ENCODE measurements at places on chromosomes 5 and 9.
A peak's percentile ranks its signal among the peaks of the same experiment; 100 is the strongest.

GRCh38 chr5:109299557-109299956, 110.2 kb downstream of the PJA2 start:
- DNase-seq: no peak

DNA sequence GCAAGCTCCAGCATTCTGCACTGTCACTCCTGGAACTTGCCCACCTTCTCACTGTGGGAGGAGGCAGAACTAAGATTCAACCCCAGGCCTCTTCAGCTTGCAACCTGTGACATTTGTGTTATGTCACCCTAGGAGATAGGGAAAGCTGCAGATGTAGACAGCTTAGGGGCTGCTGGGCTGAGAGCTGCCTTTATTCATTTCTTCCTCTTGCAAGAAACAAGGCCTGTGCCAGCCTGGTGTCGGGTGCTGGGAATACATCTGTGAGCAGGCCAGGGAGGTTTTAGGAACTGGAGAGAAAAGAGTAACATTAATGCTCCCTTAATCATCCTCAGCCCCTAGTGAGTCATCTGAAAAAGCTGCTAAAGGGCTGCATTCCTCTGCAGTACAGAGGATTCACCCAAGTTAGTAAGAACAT, 101.8 kb downstream of the FGF18 start:
- peak; percentile 66 for DNase-seq

DNA sequence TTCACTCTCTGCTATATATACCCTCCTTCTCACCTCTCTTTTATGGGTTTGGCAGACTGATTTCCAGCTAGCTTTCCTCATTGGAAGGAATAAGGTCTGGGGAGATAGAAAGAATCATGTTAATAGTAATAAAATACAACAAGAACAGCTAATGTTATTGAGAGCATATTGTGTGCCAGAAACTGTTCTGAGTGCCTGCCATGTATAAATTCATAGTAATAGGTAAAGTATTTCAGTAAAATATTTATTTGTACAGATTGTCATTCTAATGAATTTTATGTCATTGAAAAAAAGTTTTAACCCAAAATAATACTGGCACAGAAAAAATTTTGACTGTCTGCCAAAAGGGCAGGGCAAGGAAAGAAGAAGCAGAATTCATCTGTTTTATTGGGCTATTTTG, 834.9 kb upstream of the ZNF608 start:
- no peak for DNase-seq

DNA sequence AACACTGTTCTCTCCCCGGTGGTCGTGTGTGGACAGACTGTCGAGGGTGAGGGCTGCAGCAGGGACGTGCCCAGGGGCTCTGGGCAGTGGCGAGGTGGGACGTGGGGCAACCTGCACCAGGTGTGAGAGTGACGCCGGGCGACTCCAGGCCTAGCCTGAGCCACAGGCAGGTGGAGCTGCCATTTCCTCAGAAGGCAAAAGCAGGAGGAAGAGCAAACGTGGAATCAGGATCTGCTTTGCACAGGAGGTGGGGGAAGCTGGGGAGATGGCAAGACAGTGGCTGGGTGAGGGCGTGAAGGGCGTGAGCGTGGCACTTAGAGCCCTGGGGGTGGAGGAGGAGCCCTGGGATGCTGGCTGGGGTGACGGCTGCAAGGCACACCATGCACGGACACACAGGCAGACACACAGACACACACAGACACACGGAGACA, 39.6 kb upstream of the NSMF start:
- no peak for DNase-seq

- peak; percentile 10 for DNase-seq
Measured at GRCh38 chr5:126658561-126658960, 57.8 kb downstream of the PHAX start.

GRCh38 chr9:129213551-129213950, 35.5 kb upstream of the IER5L start:
- no peak for DNase-seq

- no peak for DNase-seq
Measured at GRCh38 chr5:120162321-120162720, 301.8 kb upstream of the PRR16 start.

- DNase-seq: no peak
Measured at GRCh38 chr5:125200866-125201373, 454.5 kb upstream of the ZNF608 start.

GRCh38 chr5:84017523-84018172, 297.0 kb upstream of the HAPLN1 start:
- no peak for DNase-seq

GRCh38 chr5:97844797-97845196, 661.8 kb upstream of the RIOK2 start:
- no peak for DNase-seq

GRCh38 chr9:126125177-126125576, 201.5 kb upstream of the MVB12B start:
- peak; percentile 2 for DNase-seq

DNA sequence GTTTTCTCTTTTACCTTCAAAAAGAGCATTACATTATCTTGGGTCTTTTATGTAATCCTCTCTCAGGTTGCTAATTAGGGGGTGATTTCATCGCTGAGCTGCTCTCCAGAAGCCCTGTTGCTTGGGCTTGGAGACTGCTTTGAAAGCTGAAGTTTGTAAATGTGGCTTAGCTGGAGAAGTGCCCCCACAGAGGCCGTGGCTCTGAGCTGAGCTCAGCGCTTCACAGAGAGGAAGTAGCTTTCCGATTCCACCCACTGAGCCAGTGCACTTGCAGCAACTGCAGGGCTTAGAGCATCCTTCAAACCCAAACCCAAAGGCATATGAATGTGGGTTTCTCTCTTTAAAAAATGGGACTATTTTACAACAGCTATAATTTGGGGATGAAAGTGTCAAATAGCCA, 13.7 kb upstream of the NXNL2 start:
- DNase-seq: no peak

GRCh38 chr5:154795235-154795596, 40.0 kb downstream of the LARP1 start:
- no peak for DNase-seq

GRCh38 chr9:86754581-86755560, 192.4 kb downstream of the GAS1 start:
- no peak for DNase-seq

GRCh38 chr9:70159630-70160029, 99.1 kb upstream of the SMC5 start:
- DNase-seq: no peak

DNA sequence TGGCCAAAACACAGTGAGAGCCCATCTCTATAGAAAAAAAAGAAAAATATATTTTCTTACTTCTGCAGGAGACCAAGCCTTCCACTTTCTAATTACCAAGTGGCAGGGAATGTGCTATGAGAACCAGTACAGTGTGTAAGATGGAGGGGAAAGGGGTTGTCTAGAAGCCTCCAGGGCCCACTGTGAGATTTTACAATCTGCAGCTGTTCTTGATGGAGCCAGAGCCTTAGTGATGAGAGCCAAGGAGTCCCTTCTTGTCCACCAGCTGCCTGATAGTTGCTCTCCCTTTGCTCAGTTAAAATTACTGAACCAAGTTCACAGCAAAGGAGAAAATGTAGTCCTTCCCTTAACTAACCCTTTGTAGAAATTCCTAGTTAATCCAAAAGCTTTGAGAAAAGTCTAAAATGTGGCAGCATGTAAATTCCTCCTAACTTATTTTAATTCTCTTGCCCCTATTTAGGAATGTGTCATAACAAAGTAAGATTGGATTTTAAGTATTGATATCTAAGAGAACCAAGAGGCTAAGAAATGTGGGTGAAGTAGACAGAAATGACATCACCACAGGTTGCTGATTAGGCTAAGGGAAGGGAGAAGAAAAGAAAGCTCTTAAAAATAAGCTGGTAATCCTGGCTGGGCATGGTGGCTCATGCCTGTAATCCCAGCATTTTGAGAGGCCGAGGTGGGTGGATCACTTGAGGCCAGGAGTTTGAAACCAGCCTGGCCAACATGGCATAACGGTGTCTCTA, 19.3 kb downstream of the SRP19 start:
- DNase-seq: no peak

GRCh38 chr5:33701251-33701650, 190.5 kb downstream of the ADAMTS12 start:
- no peak for DNase-seq

GRCh38 chr5:158051036-158051435, 192.1 kb upstream of the CLINT1 start:
- DNase-seq: no peak

GRCh38 chr5:35821513-35821912, 35.2 kb upstream of the IL7R start:
- no peak for DNase-seq

DNA sequence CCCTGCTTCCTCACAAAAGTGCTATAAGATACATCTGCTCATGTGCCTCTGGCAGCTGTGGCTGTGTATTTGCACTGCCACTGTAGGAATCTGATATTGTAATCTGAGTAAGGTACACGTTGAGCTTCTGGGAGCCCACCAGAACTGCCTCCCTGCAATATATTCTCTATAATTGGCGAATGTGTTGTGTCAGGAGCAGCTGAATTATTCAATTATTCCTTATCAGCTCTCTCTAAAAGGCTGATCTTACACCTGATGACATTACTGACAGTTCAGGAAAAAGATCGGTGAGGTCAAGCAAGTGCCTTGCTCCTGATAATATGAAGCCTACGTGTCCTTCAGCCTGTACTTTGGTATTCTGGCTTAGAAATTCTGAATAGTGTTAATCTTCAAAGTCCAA, 1015.0 kb downstream of the CDH9 start:
- no peak for DNase-seq

Data from hepatocyte (in vitro differentiated cells).